Activated CD4-positive, alpha-beta T cell treated with anti-CD3 and anti-CD28 coated beads for 36 hours (primary cell): ENCODE measurements at places on chromosomes 3 and 15.

- DNase-seq: no peak
Observed at GRCh38 chr15:34275154-34275553, 50.3 kb downstream of the EMC4 start.

DNA sequence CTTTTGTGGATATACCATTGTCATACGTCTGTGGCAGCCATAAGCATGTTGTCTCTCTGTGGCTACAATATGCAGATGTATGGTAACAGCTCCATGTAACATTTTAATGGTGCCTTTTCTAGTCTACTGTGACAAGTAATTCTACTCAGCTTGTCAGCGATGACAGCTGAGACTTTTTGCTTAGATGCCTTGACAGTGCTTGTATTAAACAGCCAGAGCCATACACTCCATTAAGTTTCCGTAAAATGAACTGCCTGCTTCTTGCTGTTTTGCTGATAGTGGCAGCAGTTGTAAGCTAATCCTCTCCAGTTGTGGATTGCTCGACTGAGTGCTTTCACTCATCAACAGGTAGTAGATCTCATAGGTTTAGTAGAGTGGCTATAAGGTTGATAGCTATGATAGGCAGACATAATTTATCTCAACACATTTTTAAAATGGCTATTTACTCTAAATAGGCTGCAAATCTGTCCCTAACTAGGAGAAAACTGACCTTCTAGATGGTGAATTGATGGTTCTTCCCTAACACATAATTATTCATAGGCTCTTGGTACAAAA, 260.2 kb upstream of the NAALADL2 start:
- no peak for DNase-seq

- no peak for DNase-seq
Observed at GRCh38 chr3:124845406-124845805, 41.8 kb downstream of the ITGB5 start.

- no peak for DNase-seq
Observed at GRCh38 chr3:37736624-37737023, 125.1 kb upstream of the CTDSPL start.

GRCh38 chr3:54642147-54642546, 285.7 kb downstream of the LRTM1 start:
- DNase-seq: no peak

GRCh38 chr3:15218689-15219088, 12.6 kb downstream of the CAPN7 start:
- DNase-seq: no peak

GRCh38 chr3:190865419-190865818, 2.9 kb upstream of the GMNC start:
- no peak for DNase-seq

- DNase-seq: no peak
Observed at GRCh38 chr3:168620854-168621253, 525.1 kb upstream of the GOLIM4 start.

DNA sequence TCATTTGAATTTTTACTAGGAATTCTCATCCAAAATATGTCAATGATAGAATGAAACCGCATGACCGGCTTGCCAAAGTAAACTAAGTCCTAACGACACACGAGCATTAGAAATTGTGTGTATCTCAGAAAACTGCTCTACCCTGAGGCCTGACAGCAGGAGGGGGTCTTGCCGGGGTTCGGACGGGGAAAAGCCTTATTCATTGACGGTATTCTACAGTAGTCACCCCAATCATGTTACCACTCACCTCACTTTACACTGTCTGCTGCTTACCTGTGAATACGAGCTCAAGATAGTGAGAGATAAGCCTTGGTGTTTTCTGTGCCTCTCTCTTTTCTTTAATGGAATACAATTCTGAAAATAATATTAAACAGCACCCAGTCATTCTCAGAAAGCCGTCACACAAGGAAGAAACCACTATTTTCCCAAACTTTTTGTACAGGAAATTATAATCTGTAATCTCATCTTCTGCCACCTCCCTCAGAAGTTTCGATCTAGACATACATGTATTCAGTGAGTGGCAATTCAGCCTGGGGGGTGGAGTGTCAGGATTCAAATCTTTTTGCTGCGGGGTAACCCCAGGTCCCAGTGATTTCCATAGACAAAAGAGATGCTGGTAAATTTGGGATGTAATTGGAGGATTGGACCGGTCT, 492 bp upstream of the FAM43A start:
- no peak for DNase-seq

GRCh38 chr3:74691946-74692345, 77.5 kb upstream of the CNTN3 start:
- DNase-seq: no peak

GRCh38 chr3:160869825-160870224, 113.8 kb downstream of the PPM1L start:
- no peak for DNase-seq

DNA sequence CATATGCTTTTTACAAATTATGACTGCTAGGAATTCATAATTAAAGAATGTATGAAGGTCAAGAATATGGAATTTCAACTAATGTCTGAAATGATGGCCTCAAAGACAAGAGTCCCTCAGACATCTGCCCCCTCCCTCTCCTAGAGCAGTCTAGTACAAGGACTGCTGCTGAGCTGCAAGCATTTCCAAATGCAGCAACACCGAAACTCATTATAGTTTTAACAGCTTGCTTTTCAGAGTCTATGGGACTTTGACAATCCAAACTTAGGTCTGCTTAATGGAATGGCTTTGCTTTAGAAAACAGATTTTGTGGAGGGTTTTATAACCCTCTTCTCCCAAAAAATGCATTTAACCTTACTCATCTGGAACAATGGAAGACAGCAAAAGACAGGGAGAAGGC, 115.4 kb downstream of the WDR76 start:
- no peak for DNase-seq

GRCh38 chr3:188940573-188940932, 231.2 kb upstream of the TPRG1 start:
- no peak for DNase-seq

- no peak for DNase-seq
Observed at GRCh38 chr3:70737666-70738290, 425.3 kb upstream of the MDFIC2 start.

DNA sequence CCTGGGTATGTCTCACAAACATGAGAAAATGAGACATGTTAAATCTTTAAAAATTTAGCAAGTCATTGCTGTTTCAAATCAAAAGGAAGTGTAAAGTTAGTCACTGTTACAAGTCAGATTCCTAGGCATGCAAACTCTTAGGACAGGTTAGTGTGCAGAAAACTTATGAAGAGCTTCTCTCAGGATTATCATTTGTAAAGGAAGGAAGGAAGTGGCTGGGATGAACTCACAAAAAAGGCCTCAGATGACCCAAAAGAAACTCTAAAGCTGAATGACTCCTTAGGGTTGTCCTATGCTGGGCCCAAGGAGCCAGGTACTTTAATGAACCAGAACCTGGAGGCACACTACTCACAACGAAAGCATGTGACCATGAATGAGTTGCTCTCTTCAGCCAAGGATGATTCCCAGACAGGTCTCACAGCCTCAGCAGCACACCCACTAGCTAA, 25.0 kb downstream of the MSL2 start:
- DNase-seq: peak; percentile 41

DNA sequence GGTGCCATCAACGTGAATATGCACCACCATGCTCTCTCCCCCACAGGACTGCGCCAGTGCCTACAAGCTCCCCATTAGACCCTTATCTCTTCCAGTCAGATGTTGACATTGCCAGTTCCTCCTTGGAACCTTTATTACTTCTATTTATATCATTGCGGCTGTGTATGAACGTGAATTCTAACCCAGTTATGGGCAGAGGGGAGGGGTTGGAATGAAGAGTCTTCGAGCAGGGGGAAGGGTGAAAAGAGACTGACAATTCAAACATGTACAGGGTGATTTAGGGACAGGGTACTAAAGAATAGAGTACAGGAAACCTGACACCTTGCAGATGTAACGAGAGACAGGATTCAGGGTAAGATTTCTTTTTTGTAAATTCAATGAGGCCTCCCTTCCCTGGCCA, 41.8 kb upstream of the ST6GAL1 start:
- no peak for DNase-seq

DNA sequence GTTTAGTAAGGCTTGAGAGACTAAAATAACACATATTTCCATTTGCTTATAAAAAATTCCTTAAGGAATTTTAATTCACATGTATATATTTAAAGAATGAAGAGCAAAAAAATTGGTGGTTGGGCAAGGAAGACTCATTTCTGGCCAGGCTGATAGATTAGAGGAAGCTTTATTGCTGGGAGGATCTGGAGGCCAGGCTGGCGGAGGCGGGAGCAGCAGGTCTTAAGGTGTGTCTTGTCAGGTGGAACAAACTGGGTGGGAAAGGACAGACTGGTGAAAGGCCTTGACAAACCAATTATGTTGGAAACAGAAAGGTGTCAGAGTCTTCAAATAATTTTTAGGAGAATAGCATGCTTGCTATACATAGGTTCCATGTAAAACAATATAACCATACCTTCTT, 124.7 kb downstream of the EPHA3 start:
- no peak for DNase-seq
